ENCODE measurements at places on chromosomes 16 and 17. TPM values are rescaled to one million over a fixed set of nuclear protein-coding genes. Genes with fewer than 3 reads are reported as not detected.
A peak's percentile ranks its signal among the peaks of the same experiment; 100 is the strongest.

The CDK3 gene
- 6.9 TPM for total RNA-seq

The GUCY2D gene
- not detected for total RNA-seq

The ZFHX3 gene
- 1.5 TPM for total RNA-seq

The PLA2G10 gene
- total RNA-seq, result not detected

The RARA gene
- 66.7 TPM for total RNA-seq

The TPSB2 gene
- not detected for total RNA-seq

The KRT15 gene
- not detected for total RNA-seq

The LLGL2 gene
- total RNA-seq, result 24.2 TPM

The RUNDC1 gene
- 13.0 TPM for total RNA-seq

The RHBDL1 gene
- total RNA-seq, result 1.7 TPM

The GAS2L2 gene
- total RNA-seq, result not detected

The ERBB2 gene
- 4.6 TPM for total RNA-seq

DNA sequence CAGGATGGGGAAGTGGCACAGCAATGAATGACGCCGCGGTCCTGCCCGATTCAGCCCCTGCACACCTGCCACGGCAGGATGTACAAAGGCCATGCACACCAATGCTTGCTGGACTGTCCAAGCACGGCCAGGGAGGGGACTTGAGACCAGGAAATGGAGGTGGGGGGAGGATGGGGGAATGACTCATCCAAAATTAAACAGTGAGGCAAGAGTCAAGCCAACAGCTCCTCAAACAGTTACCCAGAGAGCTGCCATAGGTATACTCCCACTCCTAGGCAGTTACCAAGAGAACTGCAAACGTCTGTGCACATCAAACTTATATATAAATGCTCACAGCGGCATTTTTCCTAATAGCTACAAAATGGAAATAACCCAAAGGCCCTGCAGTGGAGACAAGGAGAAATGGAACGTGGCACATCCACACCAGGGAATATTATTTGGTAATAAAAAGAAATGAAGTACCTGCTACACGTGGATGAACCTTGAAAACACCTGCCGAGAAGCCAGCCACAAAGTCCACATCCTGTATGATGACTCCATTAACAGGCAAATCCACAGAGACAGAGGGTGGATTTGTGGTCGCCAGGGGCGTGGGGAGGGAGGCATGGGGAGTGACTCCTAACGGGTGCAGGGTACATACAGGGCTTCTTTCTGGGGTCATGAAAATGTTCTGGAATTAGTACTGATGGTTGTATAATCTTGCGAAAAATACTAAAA is 54.1 kb downstream of the VAC14 start:
- DNase-seq, result peak; percentile 82

GRCh38 chr16:69423189-69423588 is 1.2 kb upstream of the CYB5B start:
- DNase-seq, result no peak

DNA sequence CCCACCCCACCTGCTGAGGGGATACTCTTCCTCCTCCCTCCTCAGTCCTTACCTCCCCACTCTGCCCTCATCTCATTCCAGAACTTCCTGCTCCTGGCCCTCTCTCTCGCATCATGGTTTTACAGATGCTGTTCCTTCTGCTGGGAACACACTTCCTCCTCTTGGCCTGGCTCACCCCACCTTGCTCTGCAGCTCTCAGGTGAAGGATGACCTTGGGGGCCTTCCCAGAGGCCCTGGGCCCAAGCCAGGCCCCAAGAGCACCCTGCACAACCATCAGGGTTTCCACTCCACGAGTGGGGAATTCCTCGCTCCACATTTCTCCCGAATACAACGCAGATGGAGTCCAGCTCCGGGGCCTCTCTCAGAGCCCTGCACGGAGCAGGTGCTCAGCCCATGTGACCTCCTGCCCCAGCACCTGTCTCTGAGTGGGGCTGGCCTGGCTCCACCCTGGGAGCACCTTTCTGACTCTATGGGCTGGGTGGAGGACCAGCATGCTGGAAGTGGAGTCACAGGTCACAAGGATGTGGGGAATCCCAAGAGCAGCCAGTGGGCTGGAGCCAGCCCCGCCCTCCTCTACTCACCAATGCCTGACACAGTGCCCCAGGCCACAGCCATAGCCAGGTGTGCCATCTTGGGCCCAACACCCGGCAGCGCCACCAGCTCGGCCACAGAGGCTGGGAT is 4.5 kb downstream of the NTHL1 start:
- no peak for DNase-seq

DNA sequence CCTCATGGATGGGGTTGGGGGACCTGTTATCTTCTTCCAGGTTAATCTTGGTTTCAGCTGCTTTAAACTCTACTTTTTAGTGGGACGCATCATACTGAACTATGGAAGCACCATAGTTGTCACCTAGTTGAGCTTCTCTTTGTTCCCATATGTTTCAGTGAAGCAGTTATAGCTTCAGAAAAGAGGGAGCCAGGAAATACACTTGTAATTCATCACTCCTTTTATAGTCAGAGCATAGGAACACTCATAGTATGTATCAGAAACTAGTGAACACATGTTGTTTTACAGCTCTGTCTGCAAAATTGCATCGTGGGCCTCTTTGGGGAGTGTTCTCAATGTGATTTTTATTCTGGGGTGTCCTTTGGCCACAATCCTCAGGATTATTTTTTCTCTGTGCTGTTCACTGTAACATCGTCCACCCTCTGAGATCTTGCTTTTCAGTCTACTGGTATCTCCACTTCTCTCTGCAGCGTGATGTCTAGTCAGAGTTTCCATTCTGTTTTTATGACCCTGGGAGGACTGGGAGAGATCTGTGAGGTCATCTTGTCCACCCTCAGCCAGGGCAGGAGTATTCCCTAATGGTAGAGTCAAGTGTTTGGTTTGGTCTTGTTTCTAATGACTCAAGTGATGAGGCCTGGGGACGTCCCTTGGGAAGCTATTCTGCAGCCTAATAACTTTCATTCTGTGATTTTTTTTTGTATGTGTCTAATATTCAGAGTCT is 585.4 kb downstream of the WWOX start:
- no peak for DNase-seq

DNA sequence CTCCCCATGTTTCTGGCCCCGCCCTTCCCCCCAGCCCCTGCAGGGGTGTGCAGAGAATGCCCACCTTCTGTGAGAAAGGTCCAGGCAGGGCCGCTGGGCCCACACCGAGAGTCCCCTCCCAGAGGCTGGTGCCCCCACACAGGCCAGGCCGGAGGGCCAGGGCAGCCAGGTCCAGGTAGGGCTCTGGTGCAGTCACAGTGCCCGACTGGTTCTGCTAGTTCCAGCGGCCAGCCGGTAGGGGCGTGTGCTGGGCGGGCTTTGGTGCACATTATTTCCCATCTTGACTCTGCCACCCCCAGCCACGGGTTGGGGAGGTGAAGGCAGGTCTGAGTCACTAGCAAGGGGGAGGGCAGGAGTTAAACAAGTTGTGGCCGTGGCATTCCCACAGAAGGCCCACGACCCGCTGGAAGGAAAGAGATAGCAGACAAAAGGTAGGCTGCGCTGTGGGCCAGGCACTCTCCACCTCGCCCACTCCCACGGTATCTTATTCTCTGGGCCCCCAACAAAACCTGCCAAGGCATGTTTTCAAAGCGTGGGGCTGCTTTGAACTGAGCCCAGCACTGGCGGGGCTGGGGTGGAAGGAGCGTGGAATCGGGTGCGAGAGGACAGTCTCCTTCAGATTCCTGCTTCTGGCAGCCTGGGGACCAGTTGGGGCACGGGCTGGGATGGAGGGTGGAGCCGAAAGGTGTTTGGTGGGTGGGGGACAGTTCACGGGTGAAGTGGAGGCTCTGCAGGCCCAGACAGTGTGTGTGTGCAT is 1.9 kb downstream of the EPN3 start:
- no peak for DNase-seq

- DNase-seq, result no peak
Observed at GRCh38 chr16:2493605-2494004, 18.7 kb downstream of the TBC1D24 start.

DNA sequence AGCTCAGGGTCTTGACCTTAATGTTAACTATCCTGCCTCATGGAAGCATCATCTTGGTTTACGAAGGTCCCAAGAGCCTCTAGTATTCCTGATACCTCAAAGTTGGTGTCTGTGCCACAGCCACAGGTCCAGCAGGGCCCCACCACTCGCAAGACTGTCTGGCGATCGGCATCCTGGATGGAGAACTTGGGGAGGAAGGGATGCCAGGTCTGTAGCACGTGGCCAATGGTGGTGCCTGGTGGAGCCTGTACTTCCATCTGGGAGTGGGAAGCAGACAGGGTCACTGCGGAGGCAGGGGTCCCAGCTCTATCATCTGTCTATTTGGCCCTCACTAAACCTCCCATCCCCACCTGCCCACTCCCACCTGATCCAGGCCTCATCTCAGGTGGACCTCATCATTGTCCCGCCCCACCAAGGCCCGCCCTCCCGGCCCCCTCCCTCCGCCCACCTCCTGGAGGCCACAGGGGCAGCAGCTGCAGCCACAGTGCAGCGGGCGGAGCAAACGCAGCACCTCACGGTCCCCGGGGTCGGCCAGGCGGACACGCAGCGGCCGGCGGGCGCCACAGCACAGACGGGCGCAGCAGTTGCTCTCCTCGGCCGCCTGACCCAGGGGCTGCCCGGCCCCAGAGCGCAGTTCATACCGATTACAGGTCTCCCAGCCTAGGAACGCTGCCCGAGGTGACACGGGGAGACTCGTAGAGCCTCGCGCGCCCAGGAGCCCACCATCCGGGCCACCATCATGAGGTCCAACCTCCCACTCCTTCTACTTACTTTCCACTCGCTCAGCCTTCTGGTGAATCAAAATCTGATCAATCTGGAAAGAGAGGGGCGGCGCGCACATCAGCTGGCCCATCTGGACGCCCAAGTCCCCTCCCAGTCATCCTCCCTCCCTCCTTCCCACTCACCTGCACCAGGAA is 1.4 kb downstream of the PLSCR3 start:
- no peak for DNase-seq

- no peak for DNase-seq
Observed at GRCh38 chr17:18191967-18192366, 8.3 kb downstream of the ALKBH5 start.

- no peak for DNase-seq
Observed at GRCh38 chr17:53791551-53791950, 31.2 kb upstream of the KIF2B start.

DNA sequence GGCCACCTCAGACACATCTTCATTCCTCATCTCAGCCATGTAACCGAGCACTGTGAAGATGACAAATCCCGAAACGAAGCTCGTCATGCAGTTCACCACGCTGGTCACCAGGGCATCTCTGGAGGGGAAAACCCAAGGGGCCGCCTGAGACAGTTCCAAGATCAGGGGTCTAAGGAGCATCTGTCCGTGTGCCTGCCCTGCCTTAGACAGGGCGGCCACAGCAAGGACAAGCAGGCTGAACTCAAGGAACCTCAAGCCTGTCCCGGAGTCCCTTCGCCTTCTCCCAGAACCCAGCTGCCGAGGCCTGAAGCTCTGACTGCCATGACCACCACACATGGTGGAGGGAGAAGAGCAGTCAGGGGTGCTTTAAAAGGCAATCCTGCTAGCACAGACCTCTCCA is 22.7 kb downstream of the SLC6A4 start:
- no peak for DNase-seq

DNA sequence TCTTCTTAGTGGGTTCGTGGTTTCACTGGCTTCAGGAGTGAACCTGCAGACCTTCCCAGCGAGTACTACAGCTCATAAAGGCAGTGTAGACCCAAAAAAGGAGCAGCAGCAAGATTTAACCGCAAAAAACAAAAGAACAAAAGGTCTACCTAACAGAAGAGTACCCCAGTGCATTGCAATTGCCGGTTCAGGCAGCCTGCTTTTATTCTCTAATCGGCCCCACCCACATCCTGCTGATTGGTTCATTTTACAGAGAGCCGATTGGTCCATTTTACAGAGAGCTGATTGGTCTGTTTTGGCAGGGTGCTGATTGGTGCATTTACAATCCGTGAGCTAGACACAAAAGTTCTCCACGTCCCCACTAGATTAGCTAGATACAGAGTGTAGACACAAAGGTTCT is 2.0 kb upstream of the ARRB2 start:
- DNase-seq, result peak; percentile 70

DNA sequence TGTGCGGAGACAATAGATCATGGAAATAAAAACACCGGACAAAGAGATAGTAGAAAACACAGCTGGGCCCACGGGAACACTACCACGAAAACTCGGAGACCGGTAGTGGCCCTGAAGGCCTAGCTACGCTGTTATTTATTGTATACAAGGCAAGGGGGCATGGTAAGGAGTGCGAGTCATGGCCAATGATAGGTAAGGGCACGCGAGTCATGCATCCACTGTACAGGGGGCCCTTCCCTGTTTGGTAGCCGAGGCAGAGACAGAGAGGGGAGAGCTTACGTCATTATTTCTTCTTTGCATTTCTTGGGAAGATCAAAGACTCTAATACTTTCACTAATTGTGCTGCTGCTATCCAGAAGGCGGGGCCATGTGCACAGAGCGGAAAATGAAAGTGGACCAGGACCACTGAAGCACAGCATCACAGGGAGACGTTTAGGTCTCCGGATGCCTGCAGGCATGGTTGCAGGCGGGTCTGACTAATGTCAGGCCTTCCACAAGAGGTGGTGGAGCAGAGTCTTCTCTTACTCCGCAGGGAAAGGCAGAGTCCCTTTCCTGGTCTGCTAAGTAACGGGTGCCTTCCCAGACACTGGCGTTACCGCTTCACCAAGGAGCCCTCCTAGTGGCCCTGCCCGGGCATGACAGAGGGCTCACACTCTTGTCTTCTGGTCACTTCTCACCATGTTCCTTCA is 74.4 kb upstream of the ARL4D start:
- no peak for DNase-seq

- DNase-seq, result no peak
Observed at GRCh38 chr17:74968361-74968780, 4.2 kb downstream of the HID1 start.

GRCh38 chr17:67578142-67578457 is 139.6 kb upstream of the NOL11 start:
- DNase-seq, result no peak

DNA sequence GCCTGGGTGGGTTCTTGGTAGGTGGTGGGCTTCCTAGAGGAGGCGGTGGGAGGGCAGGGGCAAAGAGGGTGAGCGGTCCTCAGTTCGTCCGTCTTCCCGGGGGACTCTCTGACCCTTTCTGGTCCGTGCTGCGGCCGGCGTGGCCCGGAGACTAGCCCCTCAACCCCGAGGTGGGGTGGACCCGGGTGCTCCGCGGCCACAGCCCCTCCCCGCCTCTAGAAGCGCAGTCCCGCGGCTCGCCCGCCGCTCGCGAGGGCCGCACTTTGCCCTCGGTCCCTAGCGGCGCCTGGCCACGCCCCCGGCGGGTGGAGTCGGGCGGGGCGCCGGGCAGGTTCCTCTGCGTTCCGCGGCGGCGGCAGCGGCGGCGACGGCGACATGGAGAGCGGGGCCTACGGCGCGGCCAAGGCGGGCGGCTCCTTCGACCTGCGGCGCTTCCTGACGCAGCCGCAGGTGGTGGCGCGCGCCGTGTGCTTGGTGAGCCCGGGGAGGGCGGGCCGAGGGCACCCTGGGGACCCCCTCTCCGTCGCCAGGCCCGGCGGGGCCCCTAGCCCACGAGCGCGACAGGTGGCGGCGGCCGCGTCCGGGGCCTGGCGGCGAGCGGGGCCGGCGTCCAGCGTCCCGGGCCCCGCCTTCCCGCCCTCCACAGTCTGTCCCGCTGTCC is at the start of gene SYNGR2:
Gene SYNGR2 (plus strand): TSS at position 340 of the 661 bp plus-strand sequence. CDS start 36 bp downstream, at position 376.
- peak; percentile 88 for DNase-seq

- DNase-seq, result no peak
Observed at GRCh38 chr16:57314161-57314785, 29.8 kb upstream of the PLLP start.

Data from activated CD4-positive, alpha-beta T cell treated with anti-CD3 and anti-CD28 coated beads, Interleukin-2, amount 10 ng/mL, durations not matched to agents 7 days and 5 days (primary cell).